Forelimb muscle (tissue), 1 donor: ENCODE measurements at places on chromosomes 11 and 22.

- no peak for DNase-seq
Measured at GRCh38 chr11:79081471-79082031, 359.3 kb downstream of the TENM4 start.

GRCh38 chr11:79291948-79292347 is 148.9 kb downstream of the TENM4 start:
- DNase-seq, result no peak

- DNase-seq, result no peak
Measured at GRCh38 chr22:32364210-32364609, 6.5 kb downstream of the RFPL3 start.

GRCh38 chr22:22414266-22414665 is 94.3 kb downstream of the ZNF280B start:
- DNase-seq, result no peak

- DNase-seq, result no peak
Measured at GRCh38 chr11:114604179-114604813, 8.7 kb upstream of the NXPE4 start.
